ENCODE measurements at places on chromosomes 5 and 9. TPM values are rescaled to one million over a fixed set of nuclear protein-coding genes. Genes with fewer than 3 reads are reported as not detected.
A peak's percentile ranks its signal among the peaks of the same experiment; 100 is the strongest.

The TCF7 gene
- 2.2 TPM for total RNA-seq

The RUFY1 gene
- 24.7 TPM for total RNA-seq

DNA sequence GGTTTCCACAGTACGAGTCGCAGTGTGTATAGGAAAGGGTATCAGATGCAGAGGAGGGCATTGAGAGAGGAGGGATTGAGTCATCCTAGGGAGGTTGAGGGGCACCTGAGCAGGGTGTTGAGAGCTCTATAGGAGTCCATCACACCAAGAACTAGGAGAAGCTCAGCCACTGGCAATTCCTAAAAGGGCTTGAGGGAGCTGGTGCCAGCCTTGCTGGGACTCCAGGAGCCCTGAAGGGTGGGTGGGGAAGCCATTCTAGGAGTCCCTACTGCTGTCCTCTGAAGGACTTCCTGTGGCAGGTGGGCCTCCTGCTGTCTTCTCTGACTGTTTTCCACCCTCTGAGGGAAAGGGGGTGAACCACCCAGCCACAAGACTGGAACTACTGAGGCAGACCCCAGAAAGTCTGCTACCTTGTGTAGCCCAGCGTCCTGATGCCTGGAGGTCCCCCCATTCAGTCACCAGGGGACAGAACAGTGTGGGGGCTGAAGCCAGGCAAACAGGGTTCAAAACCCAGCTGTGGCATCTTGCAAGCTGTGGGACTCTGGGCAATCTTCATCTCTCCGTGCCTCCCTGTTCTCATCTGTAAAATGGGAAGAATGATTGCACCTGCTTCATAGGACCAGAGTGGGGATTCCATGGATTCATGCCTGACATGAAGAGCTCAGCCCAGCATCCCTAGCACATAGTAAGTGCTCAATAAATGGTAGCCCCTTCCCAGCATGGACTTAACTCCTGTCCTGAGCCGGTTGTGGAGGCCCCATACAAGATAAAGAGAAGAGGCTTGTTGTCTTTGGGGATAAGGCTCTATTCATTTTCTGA, 149.5 kb downstream of the C9orf50 start:
- no peak for DNase-seq

DNA sequence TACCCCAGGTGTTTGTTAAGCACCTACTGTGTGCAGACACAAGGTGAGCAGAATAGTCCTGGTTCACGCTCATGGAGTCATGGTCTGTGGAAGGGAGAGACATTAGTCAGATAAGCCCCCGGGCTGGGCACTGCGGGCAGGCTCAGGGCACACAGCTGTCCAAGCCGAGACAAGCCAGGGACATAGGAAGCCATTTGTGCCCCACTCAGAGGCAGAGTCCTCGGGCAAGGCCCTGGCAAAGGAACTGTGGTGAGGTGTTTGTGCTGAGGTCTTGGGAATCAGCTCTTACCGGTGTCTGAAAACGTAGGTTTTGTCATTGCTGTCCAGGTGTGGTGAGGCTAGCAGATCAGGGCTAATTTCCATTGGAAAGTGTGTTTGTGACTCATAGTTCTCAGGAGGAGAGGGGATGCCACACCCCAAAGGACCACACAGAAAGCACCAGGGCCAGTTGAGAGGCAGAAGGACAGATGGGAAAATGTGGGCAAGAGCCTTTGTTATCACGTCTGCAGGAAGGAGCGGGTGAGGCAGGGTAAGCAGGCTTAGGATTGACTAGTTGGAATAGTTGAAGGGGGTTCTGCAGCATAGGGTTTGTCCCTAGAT, 46.1 kb upstream of the NEURL1B start:
- DNase-seq: peak; percentile 64

- DNase-seq: no peak
Measured at GRCh38 chr9:121888438-121888775, 204.7 kb downstream of the TTLL11 start.

DNA sequence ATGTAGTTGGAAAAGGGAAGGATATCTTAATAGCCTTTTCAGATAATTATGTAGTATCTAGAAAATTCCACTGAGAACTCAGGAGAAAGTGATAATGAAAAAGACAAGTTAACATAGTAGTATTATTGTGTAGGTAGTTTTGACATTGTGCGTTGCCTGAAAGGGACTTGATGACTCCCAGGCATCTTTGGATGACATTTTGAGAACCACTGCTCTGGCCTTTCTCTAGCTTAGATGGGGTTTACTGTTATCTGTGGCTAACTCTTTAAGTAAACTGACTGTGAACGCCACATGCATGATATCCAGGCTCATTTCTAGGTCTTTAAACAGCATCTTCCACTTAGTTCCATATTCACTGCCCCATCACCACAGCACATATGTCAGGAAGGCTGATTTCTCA, 14.4 kb upstream of the FYB1 start:
- DNase-seq: no peak

DNA sequence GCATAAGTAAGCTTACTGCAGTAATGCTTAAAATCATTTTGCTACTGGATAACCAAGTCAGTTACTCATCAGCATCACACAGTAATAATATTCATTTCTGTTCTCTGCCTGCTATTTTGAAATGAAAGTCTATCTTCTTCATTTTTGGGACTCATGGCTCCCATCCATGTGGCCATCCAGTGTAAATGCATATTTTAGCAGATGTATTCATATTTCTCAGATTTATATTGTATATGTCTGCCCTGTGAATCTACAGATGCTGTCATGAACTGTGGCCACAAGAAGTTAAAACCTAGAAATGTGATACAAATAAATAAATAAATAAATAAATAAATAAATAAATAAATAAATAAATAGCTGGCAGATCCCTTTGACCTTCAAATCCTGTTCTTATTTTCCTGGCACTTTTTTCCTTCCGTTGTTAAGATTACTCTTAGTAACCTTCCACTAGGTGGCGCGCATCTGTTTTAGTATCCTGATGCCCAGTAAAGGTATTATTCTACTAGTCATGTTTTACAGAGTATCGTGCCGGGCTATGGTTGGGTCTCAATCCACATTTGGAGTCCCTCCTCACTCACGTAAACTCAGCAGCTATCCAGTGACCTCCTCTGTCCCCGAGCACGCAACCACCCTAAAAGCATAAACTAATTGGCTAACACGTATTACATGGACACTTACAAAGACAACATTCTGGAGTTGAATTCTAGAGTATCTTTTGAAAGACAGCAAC, 79.2 kb upstream of the IL7R start:
- no peak for DNase-seq

DNA sequence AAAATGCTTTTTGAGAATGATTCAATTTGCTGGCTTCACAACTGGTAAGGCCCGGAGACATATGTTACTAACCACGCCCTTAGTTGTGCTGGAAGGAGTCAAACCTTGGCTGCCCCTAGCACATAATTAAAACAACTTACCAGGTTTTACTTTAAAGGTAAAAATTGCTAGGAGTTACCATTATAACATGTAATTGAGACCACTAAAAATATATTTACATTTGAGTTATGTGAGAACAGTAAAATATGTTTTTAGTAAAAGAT, 435.6 kb upstream of the CDH9 start:
- DNase-seq: no peak

The LPCAT1 gene
- total RNA-seq: 14.7 TPM

DNA sequence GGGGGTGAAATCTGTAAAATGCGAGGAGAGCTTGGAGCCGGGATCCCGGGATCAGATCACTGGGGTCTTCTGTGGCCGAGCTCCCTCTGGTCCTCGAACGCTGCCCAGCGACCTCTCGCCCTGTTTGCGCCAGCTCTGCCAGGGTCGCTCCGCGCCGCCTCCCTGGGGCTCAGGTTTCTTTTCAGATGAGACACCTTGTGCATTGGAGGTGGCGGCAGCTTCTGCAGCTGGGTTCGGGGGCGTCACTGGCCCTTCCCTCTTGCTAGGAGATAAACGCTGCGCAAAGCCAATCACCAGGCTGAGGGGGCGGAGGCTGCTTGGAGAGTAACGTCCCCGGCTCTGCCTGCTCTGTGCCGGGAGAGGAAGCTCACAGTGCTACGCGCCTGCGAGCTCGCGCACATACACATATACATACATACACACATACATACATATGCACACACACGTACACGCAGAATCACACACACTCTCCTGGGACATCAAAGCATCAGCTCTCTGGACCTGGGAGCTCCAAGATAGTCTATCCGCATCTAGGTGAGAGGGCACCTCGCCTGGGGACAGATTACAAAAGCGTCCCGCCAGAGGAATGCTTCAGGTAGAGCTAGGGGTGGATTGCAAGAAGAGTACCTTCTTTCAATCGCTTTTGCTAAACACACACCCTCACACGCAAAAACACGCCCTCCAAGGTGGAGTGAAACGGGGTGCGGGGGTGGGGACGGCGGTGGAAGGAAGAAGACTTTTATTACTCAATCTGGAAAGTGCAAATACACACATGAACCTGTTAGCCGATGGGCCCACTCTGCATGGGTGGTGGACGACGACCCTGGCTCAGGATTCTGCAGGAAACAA, at the start of gene ST8SIA4:
ST8SIA4 (minus strand) TSS at position 244 of the 849 bp plus-strand sequence. CDS start 327 bp downstream, outside the sequence.
- peak; percentile 96 for DNase-seq

GRCh38 chr9:111108946-111109345, 70.7 kb upstream of the LPAR1 start:
- DNase-seq: no peak

- DNase-seq: no peak
Measured at GRCh38 chr9:17824191-17824590, 245.3 kb downstream of the SH3GL2 start.

The TMEFF1 gene
- 0.46 TPM for total RNA-seq

The SHISAL2B gene
- total RNA-seq: not detected

DNA sequence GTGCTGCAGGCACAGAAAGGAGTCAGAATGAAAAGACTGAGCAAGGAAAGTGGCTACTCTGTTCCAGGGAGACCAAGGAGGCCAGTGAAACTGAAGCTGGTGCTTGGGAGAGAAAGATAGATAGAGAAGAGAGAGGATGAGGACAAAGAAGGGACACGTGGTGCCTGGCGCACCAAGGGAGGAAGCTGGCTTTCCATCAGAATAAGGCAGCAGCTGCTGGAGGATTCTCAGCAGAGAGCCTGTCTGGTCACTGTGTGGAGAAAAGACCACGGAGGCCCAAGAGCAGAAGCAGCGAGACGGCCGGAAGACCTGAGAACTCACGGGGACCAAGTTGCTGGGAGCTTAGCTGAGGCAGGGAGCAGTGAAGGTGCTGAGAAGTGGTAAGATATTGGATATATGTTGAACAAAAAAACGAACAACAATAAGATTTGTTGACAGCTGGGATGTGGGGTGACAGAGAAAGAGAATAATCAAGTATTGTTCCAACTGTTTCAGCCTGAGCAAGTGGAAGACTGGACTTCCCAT, 116.1 kb downstream of the SEMA5A start:
- DNase-seq: no peak

DNA sequence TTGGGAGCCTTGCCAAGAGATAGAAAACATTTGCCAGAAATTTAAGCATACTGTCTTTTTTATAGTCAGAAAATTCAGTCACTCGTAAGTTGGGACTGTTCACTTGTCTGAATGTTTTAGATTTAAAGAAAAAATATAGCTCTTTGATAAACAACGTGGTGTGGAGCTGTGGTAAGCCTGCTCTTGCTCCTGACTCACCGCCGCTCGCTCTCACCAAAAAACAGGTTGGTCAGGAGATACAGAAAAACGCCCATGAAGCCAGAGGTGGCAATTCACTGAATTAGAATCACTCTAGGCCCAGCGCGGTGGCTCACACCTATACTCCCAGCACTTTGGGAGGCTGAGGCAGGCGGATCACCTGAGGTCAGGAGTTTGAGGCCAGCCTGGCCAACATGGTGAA, 6.2 kb downstream of the LNPEP start:
- no peak for DNase-seq

- no peak for DNase-seq
Measured at GRCh38 chr5:2750758-2751464, 566 bp downstream of the IRX2 start.

The TEX10 gene
- 7.6 TPM for total RNA-seq

The IFNA21 gene
- not detected for total RNA-seq

Measured in cardiac septum (tissue), 1 donor.